ENCODE measurements at places on chromosomes 4 and X.

DNA sequence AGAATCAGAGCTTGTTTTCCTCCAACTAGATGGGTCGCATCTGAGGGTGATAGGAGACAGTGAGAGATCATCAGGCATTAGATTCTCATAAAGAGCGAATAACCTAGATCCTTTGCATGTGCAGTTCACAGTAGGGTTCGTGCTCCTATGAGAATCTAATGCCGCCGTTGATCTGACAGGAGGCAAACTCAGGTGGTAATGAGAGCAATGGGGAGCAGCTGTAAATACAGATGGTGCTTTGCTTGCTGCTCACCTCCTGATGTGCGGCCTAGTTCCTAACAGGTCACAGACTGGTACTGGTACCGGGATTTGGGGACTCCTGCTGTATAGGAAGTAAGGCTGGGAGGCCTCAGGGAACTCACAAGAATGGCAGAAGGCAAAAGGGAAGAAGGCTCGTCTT, 276.5 kb downstream of the FAT4 start:
- no peak for DNase-seq

- no peak for DNase-seq
Measured at GRCh38 chr4:143381189-143382118, 44.8 kb downstream of the GAB1 start.

- DNase-seq = no peak
Measured at GRCh38 chrX:70049925-70050324, at the start of gene AWAT2. Gene AWAT2, minus strand, starts transcription at chrX:70049938. Its CDS starts 6 bp downstream, at chrX:70049932.

DNA sequence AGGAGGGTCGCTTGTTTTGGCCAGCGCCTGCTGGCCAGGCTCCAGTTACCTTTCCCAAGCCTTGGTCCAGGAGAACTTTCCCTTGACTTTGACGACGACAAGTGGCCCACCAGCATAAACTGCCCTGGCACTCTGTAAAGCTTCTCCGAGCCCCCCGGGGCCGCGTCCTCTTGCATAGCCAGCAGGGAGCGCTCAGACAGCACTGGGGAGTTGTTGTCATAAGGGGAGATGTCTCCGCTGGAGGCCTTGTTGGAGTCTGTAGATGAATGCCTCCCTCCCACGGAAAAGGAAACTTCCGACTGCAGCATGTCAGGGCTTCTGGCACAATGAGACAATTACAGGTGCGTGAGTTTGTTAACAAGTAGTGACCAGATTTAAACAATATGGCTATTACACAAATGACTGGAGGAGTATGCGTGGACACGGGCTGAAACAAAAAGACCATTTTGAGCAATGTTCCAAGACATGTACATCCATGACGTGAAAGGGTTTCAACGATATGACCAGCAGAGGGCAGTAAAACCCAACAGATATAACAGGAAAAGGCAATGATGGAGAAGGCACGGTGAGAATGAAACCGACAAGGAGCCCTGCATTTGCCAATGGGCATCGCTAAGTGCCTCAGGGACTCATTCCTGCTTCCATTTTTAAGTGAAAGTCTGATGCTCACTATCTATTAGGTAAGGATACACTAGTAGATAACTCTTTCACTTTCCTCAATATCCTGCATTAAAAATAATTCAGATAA, 33.0 kb downstream of the HCCS start:
- peak; percentile 28 for DNase-seq

GRCh38 chr4:11428231-11428898, at the start of gene HS3ST1:
Gene HS3ST1, minus strand, starts transcription at chr4:11428894. Its CDS starts 28,889 bp downstream, at chr4:11400005.
- DNase-seq = no peak

DNA sequence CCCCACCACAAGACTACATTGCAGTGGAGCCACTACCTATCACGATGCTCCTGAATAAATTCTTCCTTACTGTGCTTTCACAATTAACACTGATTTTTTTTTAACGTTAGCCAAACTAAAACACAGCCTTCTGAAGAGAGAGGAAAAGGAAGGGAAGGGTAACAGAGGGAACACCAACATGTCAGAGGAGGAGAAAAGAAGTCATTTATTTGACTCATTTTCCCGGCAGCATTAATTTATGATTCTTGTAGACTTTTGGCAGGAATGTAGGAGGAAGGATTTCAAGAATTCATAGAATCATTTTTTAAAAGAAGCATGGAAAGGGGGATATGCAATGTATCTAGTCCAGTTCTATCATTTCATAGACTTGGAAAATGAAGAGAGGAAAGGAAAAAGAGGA, 74.3 kb upstream of the IQCM start:
- DNase-seq = no peak

- no peak for DNase-seq
Measured at GRCh38 chr4:79223993-79224776, 101.7 kb downstream of the NAA11 start.

DNA sequence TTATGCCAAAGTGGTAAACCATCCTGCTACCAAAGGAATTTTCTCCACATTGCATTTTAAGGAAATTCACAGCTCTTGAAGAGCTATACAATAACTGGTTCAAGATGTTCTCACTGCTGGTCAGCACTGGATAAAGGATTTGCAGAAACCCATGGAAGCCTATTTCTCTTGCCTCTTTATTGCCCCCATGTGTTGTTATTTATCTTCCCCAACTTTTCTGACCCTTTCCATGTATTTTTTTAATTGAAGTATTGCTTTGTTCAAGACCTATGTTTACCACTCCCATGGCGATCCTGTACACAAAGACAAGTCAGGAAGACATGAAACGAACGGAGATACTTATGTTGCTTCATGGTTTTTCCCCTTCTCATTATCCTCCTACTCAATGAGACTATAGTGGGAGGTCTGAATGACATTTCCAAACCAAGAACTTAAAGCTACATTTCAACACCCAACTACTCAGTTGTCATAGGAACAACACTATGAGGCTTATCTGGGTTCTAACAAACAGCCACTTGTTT, 566.4 kb upstream of the DIPK2B start:
- no peak for DNase-seq

- DNase-seq = peak; percentile 38
Measured at GRCh38 chr4:153684182-153684970, at the start of gene TLR2. Gene TLR2, plus strand, starts transcription at chr4:153684280. Its CDS starts 18,628 bp downstream, at chr4:153702908.

GRCh38 chr4:114558446-114559020, 40.1 kb upstream of the UGT8 start:
- no peak for DNase-seq

- no peak for DNase-seq
Measured at GRCh38 chr4:88291003-88291402, 6.6 kb upstream of the PPM1K start.

DNA sequence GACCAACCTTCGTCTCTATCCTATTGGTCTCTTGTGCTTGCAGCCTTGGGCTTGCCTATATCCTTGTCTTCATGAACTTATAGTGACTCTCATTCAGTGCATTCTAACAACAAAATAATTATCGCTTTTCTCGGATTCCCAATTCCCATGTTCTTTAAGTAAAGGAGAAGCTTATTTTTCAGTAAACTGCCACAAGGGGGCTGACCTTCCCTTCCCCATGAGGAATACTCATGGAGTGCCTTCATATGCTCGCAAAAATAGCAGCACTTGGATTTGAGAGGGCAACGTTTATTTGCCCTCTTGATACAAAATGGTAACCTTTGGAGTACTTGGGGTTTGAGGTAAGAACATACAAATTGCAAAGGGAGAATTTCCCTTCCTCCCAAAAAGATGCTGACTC, 183.2 kb upstream of the TENT5D start:
- no peak for DNase-seq

GRCh38 chr4:24533364-24533763, 51.0 kb downstream of the DHX15 start:
- no peak for DNase-seq

- DNase-seq = no peak
Measured at GRCh38 chr4:186808630-186809018, 85.0 kb upstream of the FAT1 start.

DNA sequence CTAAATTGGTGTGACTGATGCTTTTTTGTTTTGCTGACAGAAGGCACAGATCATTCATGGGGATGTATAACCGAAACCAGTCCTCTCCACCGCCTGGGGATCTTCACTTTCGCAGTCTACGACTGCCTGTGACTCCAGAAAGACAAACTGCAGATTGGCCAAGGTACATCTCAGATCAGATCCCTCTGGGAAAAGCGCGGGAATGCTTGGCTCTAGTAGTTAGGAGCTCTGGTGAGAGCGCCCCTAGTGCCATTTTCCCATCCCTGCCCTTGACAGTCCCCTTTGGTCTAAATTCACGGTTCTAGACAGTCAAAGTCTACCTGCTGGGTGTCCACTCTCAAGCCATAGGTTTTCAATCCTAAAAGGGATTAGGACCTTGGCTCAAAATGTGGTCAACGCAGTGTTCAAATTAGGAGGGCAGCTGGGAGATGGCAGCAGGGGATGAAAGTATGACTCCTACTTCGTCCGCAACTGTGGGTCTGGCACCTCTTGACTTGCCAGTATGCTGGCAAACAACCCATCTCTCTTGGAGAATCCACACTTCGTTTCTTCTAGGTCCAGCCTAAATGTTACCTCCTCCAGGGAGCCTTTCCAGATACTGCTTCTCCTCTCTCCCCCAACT, 6.9 kb upstream of the HAND2 start:
- DNase-seq = no peak

- no peak for DNase-seq
Measured at GRCh38 chr4:75948822-75949444, 8.1 kb upstream of the NAAA start.

DNA sequence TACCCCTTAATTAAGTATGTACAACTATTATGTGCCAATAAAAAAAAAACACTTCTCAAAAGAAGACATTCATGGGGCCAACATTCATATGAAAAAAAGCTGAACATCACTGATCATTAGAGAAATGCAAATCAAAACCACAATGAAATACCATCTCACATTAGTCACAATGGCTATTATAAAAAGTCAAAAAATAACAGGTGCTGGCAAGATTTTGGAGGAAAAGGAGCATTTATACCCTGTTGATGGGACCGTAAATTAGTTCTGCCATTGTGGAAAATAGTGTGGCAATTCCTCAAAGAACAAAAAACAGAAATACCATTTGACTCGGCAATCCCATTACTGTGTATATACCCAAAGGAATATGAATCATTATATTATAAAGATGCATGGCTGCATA, 229.9 kb downstream of the PAPSS1 start:
- no peak for DNase-seq

All from activated gamma-delta T cell treated with anti-CD3 and anti-CD28 coated beads, Interleukin-2, amount 50 U/mL, for 16 hours (primary cell).